ENCODE measurements at places on chromosomes 2 and 18.

DNA sequence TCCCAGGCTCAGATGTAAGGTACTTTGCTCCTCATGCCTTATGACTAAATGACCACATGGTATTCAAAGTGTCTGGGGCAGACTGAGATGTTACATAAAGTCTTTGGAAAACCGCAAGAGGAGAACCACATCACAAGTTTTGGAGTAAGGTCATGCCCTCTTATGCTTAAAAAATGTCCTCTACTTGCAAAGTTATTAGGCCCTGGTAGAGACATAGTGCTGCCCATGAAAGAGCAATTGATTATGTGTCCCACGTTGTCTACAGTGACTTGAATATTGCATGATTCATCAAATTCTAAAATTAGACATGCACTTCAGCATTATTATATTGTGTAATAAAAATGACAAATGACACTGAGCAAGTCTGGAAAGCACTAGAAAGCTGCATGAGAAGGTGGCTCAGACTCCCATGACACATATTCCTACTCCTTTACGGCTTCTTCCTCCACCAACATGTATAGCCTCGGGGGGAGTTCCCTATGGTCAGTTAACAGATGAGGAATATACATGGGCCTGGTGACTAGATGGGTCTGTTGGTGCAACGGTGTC lies 602.6 kb upstream of the VRK2 start:
- DNase-seq = no peak
- no peaks in the 10 kb centered on the region for H3K27me3 ChIP-seq
- H3K4me1 ChIP-seq = no peaks in the 10 kb centered on the region
- no peak overlapping the region for H3K27ac ChIP-seq

- no peaks in the 10 kb centered on the region for H3K4me1 ChIP-seq
- DNase-seq = no peak
- H3K4me3 ChIP-seq = no peak overlapping the region
- no peaks in the 10 kb centered on the region for H3K36me3 ChIP-seq
- H3K27ac ChIP-seq = no peak overlapping the region
Measured at GRCh38 chr18:39031647-39032046, 1466.0 kb upstream of the CELF4 start.

DNA sequence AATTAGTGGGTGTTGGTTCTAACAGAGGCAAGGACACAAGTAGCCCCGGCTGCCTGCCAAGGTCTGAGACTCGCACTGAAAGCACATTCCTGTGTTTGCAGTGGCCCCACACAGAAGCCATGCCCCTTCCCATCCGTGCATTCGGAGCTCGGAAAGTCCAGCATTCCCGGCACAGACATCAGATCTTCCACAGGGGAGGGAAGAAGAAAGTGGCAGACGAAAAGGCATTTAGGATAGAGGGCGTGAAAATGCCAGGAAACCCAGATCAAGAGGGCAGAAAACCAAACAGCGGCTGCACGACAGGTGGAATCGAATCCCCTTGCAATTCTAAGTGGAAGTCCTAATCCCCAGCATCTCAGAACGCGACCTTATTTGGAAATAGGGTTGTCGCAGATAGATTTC lies 105.5 kb upstream of the ASB18 start:
- peaks cover 41% of the 10 kb centered on the region for H3K27me3 ChIP-seq
- no peak overlapping the region for H3K27ac ChIP-seq
- H3K4me3 ChIP-seq = no peak overlapping the region
- no peaks in the 10 kb centered on the region for H3K36me3 ChIP-seq

GRCh38 chr2:49207204-49207603 lies 52.9 kb upstream of the FSHR start:
- H3K4me1 ChIP-seq = no peaks in the 10 kb centered on the region
- no peaks in the 10 kb centered on the region for H3K36me3 ChIP-seq
- no peak overlapping the region for H3K4me3 ChIP-seq
- DNase-seq = no peak
- no peaks in the 10 kb centered on the region for H3K27me3 ChIP-seq
- no peak overlapping the region for H3K27ac ChIP-seq

- H3K4me3 ChIP-seq = no peak overlapping the region
- no peaks in the 10 kb centered on the region for H3K27me3 ChIP-seq
- no peak for DNase-seq
- H3K27ac ChIP-seq = no peak overlapping the region
Measured at GRCh38 chr2:155412598-155412997, 714.1 kb downstream of the KCNJ3 start.

DNA sequence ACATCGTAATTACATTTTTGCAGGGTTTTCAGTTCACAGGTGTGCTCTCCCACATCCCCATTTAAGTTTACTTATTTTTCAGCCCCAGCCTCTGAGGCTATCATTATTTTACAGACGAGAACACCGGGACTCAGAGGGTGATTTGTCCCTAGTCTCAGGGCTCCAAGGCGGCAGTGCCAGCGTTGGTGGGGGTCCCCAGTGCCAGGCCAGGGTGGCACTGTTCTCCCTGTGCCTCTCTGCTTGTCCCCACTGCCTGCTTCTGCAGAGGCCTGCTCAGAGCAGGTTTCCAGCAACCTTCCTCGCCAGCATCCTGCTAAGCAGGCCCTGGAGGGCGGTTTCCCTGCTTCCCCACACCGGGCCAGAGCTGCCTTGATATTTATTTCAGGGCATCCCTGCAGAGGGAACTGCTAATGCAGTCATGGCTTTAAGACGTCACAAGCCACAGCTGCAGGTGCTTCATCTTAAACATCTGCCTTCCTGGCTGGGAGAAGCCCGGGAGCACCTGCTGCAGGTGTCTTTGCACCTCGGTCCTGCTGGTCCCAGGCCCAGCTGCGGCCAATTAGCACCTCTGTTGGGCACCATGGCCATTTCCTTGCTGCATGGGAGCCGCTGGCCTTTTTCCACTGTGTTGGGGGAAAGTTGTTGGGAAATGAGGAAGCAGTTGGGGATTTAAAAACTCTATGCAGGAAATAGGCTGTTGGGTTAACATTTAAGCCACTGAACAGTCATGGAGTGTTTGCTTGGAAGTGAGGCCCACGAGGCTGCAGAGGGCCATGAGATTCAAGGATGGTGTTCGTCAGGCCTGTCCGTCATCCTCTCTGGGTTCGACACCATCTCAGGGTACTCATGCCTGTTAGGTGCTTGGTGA lies 22.8 kb downstream of the HPCAL1 start:
- H3K27ac ChIP-seq = no peak overlapping the region
- peaks cover 55% of the 10 kb centered on the region for H3K4me1 ChIP-seq
- no peak overlapping the region for H3K4me3 ChIP-seq
- no peaks in the 10 kb centered on the region for H3K27me3 ChIP-seq

DNA sequence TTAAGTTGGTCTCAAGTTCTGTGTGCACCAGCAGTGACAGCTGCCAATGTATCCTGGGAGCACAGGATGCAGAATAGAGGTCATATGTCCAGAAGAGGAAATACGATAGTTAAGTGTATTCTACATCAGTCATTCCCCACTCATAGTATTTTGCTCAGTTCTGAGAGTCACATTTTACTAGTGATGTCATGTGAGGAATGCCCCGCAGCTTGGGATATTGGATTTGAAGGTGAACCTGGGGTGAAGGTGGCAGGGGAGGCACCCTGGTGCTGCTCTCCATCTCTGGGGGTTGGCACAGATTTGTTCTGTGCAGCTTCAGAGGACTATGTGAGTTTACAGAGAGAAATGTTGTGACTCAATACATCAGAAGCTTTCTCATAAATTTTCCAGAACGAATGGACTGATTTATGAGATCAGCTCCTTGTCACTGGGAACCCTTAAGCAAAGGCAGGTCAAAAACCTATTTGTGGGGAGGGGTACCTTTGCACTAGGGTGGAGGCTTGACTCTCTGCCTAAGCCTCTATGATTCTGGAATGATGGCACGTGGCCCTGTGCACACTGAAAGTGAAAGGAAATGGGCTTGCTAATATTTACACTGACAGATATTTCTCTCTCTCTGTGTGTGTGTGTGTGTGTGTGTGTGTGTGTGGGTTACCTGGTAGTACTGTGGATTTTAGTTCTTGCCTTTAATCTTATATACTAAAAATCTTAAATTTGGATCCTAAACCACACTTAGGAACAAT lies 95.9 kb downstream of the NEB start:
- no peak for DNase-seq
- peaks cover 4% of the 10 kb centered on the region for H3K36me3 ChIP-seq
- peaks cover 26% of the 10 kb centered on the region for H3K4me1 ChIP-seq
- H3K27me3 ChIP-seq = peaks cover 2% of the 10 kb centered on the region
- peak overlapping the region; percentile 30 for H3K4me3 ChIP-seq

- DNase-seq = peak; percentile 26
- no peak overlapping the region for H3K4me3 ChIP-seq
- H3K36me3 ChIP-seq = no peaks in the 10 kb centered on the region
Measured at GRCh38 chr2:1140389-1141003, 189.8 kb downstream of the SNTG2 start.

- no peak overlapping the region for H3K4me3 ChIP-seq
- DNase-seq = no peak
Measured at GRCh38 chr18:22695674-22696073, 237.5 kb upstream of the RBBP8 start.

- no peak for DNase-seq
- H3K4me3 ChIP-seq = no peak overlapping the region
- H3K4me1 ChIP-seq = no peaks in the 10 kb centered on the region
- no peak overlapping the region for H3K27ac ChIP-seq
- no peaks in the 10 kb centered on the region for H3K36me3 ChIP-seq
Measured at GRCh38 chr18:10059610-10060468, 146.0 kb downstream of the VAPA start.

- H3K36me3 ChIP-seq = no peaks in the 10 kb centered on the region
- no peak overlapping the region for H3K4me3 ChIP-seq
- H3K27me3 ChIP-seq = no peaks in the 10 kb centered on the region
- H3K27ac ChIP-seq = no peak overlapping the region
- DNase-seq = no peak
Measured at GRCh38 chr2:17182399-17182798, 335.8 kb downstream of the RAD51AP2 start.

DNA sequence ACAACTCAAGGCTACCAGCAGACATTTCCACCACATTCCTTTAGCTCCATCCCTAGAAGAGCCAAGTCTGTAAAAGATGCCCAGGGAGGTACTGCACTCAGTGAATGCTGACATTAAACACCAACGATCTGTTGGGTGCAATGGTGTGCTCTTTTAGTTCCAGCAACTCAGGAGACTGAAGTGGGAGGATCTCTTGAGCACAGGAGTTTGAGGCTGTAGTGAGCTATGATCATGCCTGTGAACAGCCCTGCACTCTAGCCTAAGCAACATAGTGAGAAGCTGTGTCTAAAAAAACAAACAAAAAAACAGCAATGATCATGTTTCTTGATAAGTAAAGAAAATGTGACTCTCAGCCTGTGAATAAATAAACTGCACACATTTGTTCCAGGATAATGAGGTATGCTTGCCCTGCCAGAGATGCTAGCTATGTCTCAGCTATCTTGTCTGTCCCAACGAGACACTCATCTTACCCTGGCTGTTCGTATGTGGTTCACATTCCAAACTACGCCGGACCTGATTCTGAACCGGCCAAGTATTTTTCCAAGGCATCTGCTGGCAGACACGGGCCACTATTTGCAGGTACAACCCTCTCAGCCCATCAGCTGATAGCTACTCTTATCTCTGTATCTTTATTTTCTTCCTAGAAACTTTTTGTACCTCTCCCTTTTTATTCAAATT lies 21.8 kb downstream of the TMEM182 start:
- no peaks in the 10 kb centered on the region for H3K36me3 ChIP-seq
- no peak for DNase-seq
- no peak overlapping the region for H3K4me3 ChIP-seq
- no peaks in the 10 kb centered on the region for H3K4me1 ChIP-seq
- H3K27me3 ChIP-seq = peaks cover under 1% of the 10 kb centered on the region

GRCh38 chr2:96499061-96499960 lies 5.8 kb downstream of the NEURL3 start:
- peak; percentile 7 for DNase-seq
- no peaks in the 10 kb centered on the region for H3K27me3 ChIP-seq
- no peak overlapping the region for H3K4me3 ChIP-seq
- peaks cover 7% of the 10 kb centered on the region for H3K36me3 ChIP-seq
- H3K27ac ChIP-seq = no peak overlapping the region
- H3K4me1 ChIP-seq = peaks cover 22% of the 10 kb centered on the region

GRCh38 chr2:69223759-69224511 lies 163.1 kb downstream of the GFPT1 start:
- no peaks in the 10 kb centered on the region for H3K36me3 ChIP-seq
- no peak overlapping the region for H3K4me3 ChIP-seq
- peaks cover 18% of the 10 kb centered on the region for H3K27me3 ChIP-seq
- DNase-seq = no peak
- no peak overlapping the region for H3K27ac ChIP-seq

DNA sequence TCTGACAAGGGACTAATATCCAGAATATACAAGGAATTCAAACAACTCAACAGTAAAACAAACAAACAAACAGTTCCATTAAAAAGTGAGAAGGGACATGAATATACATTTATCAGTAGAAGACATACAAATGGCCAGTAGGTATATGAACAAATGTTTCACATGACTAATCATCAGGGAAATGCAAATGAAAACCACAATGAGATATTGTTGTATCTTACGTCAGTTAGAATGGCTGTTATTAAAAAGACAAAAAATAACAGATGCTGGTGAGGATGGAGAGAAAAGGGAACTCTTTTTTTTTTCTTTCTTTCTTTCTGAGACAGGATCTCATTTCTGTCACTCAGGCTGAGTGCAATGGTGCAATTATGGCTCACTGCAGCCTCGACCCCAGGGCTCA lies 175.5 kb downstream of the CAMKMT start:
- H3K27me3 ChIP-seq = no peaks in the 10 kb centered on the region
- peaks cover 5% of the 10 kb centered on the region for H3K36me3 ChIP-seq
- no peak overlapping the region for H3K4me3 ChIP-seq
- no peak overlapping the region for H3K27ac ChIP-seq
- no peak for DNase-seq

DNA sequence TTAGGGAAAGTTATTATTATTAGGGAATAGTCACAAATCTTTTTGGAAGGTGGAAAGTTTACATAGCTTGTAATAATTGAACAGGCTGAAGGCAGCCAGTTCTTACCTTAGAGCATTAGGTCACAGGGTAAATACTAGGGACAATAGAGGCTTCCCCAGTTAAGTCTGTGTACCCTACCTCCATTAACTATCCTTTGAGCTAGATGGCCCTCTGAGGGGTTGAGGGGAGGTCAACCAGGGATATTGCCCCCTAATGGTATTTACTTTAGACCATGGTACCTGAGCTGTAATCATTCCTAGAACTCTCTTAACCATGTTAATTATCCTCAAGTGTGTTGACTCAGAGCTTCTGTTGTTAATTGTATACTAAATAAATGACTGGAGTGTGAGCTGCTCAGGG lies 120.5 kb upstream of the SCN7A start:
- DNase-seq = no peak
- peaks cover 9% of the 10 kb centered on the region for H3K27me3 ChIP-seq
- no peaks in the 10 kb centered on the region for H3K4me1 ChIP-seq
- no peaks in the 10 kb centered on the region for H3K36me3 ChIP-seq
- H3K4me3 ChIP-seq = no peak overlapping the region

GRCh38 chr2:234953116-234954031 lies 1.6 kb downstream of the SH3BP4 start:
- peak overlapping the region; percentile 55 for H3K4me3 ChIP-seq
- no peak for DNase-seq
- no peaks in the 10 kb centered on the region for H3K36me3 ChIP-seq
- no peak overlapping the region for H3K27ac ChIP-seq
- peaks cover 62% of the 10 kb centered on the region for H3K27me3 ChIP-seq

Data from activated T-helper 2 cell treated with anti-CD3 and anti-CD28 coated beads, Interferon-gamma antibody, Interleukin-2, Interleukin-4, amounts not matched to agents 10 μg/mL and 5 μg/mL and 100 μg/mL, durations not matched to agents 14 hours and 24 hours and 36 hours (primary cell).